ENCODE measurements at places on chromosomes 11 and 22.

GRCh38 chr22:20968281-20968977, 1.4 kb downstream of the AIFM3 start:
- DNase-seq, result no peak

DNA sequence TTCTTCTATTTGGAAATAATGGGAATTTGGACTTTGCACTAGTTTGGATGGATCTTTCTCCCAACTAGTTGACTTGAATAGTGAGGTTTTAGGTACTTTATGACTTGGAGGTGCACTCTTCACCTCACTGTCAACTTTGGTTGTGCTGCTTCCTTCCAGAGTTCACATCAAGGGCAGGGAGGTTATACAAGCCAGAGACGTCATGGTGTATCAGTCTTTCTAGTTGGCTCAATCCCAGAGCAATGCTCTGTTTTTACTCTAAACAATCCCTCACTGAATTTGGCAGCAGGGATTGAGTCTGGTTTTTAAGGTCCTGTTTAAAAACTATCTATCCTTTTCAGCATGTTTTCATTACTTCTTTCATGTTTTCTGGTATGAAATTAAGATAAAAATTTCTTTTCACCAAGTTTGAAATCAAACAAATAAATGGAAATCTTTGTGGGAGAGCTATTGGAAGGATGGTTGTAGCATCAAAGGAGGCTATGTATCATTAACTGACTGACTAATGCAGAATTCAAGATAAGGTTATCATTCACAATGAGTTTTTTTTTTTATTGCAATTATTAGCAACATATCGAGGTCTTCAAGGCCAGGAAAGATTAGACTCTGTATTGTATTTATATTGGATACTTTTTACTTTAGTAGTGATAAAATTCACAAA, 28.0 kb upstream of the ZBED5 start:
- no peak for DNase-seq

DNA sequence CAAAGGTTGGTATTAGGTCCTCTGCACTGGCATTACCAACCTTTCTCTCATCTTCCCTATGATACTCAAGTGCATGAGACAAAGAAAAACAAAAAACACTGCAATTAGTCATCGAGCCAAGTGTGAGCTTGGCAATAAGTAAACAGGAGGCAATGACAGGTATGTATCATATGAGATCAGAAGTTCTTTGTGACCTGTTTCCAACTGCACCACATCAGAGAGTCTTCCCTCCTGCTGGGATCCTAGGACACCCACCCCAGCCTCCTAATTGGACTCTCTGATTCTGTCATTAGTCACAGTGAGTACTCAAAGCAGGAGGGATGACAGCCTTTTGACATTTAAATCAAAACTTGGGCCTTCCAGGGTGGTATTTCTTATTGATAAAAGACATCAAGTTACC, 7.8 kb upstream of the JAML start:
- peak; percentile 37 for DNase-seq

DNA sequence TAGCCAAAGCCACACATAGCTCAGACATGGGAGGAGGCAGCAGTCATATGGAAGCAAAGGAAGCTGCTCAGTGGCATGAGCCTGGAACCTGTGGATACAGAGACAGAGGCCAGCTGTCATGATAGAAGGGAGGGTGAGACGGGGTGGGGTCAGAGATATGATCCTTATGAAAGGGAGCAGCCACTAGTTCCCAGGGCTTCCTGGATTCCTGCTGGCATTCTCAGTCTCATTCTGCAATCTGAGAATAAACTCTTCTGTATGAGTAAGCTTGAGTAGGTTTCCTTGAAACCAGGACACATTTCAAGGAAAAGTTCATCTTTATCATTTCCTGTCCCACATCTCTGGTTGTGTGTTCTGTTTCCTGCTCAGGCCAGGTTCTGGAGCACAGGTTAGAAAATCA, 220.2 kb upstream of the SNX19 start:
- DNase-seq, result no peak

DNA sequence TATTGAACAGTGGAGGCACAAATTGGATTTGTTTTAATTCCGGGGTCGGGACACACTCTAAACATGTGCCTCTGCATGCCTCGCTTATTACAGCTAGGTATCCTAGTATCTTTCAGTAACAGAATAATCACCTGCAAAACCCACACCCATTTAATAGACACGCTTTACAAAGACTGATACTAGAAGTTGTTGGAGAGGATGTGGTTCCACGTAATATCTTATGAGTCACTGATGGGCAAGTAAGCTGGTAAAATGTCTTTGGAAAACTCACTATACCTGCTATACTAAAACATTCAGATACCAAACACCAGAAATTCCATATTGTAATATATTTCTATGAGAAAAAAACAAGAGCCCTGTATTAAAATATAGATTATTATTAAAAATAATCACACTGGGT, 84.0 kb downstream of the GGTLC2 start:
- DNase-seq, result no peak

GRCh38 chr22:41043722-41044121, 48.7 kb upstream of the EP300 start:
- DNase-seq, result no peak

GRCh38 chr11:18193010-18193409, 20.4 kb downstream of the MRGPRX4 start:
- DNase-seq, result no peak

GRCh38 chr22:19891317-19892256, 36.9 kb upstream of the GNB1L start:
- DNase-seq, result peak; percentile 70

DNA sequence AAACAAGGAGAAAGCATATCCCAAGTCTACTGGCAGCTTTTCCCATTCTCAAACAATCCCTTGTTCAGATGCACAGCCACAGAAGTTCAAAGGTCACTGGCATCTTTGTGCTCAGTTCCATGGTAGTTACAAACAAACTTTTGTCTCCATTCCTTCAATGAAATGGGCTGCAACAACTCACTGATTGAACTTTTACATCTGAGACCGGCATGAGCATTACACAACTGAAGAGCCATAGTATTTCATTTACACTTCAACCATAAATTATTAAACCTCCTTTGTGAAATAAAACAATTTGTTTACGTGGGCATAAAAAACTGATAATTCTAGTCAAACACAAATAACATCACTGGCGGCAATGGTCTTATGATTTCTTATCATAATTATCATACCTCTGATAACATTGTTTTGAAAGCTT, 67.8 kb upstream of the ARHGAP32 start:
- no peak for DNase-seq

DNA sequence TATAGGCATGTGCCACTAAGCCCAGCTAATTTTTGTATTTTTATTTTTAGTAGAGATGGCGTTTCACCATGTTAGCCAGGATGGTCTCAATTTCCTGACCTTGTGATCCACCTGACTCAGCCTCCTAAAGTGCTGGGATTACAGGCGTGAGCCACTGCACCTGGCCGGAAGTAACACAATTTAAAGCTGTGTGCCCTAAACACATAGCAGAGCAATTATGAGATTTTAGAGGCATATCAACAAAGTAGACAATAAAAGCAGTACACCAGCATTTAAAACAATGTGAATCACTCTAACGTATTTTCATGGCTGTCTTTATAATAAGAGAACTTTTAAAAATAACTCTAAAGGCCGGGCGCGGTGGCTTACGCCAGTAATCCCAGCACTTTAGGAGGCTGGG, 42.4 kb downstream of the PRR14L start:
- DNase-seq, result no peak

GRCh38 chr22:39178206-39179111, 26.0 kb upstream of the CBX7 start:
- no peak for DNase-seq

GRCh38 chr22:22935056-22935545, 47.5 kb downstream of the IGLL5 start:
- DNase-seq, result no peak

GRCh38 chr11:133386852-133387251, 145.4 kb downstream of the OPCML start:
- no peak for DNase-seq

- no peak for DNase-seq
Observed at GRCh38 chr11:34552270-34552669, 38.7 kb upstream of the ELF5 start.

GRCh38 chr11:8220261-8221045, 43.2 kb downstream of the LMO1 start:
- DNase-seq, result no peak

GRCh38 chr22:21672107-21672629, 6.4 kb downstream of the PPIL2 start:
- DNase-seq, result no peak

GRCh38 chr22:27492566-27493201, 308.9 kb downstream of the MN1 start:
- no peak for DNase-seq

GRCh38 chr11:120622189-120622875, 110.8 kb downstream of the GRIK4 start:
- no peak for DNase-seq

- no peak for DNase-seq
Observed at GRCh38 chr11:74392256-74392655, 6.0 kb downstream of the PGM2L1 start.

- no peak for DNase-seq
Observed at GRCh38 chr11:14413307-14414069, 54.5 kb upstream of the RRAS2 start.

DNA sequence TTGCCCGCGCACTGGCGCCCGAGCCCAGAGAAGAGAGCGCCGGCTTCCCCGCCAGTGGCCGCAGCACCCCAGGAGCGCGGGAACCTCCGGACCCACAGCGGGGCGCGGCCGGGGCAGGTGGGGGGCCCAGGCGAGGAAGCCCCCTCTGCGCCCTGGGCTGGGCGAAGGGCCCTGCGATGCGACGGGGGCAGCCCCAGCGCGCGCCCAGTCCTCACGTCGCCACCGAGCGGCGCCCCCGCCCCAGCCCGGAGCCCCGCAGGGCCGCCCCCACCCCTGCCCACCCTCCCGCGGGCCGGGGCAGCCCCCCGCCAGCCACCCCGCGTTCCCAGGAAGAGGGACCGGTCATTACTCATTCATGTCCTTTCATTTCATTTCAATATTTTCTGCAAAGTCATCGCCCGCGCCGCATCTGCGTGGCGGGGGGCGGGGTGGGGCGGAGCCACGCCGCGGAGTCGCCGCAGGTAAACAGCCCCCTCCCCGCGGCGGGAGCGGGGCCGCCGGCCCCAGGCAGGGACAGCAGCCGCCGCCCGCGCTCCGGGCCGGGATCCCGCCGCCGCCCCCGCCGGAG, 673 bp upstream of the PANX2 start:
- DNase-seq, result peak; percentile 44

DNA sequence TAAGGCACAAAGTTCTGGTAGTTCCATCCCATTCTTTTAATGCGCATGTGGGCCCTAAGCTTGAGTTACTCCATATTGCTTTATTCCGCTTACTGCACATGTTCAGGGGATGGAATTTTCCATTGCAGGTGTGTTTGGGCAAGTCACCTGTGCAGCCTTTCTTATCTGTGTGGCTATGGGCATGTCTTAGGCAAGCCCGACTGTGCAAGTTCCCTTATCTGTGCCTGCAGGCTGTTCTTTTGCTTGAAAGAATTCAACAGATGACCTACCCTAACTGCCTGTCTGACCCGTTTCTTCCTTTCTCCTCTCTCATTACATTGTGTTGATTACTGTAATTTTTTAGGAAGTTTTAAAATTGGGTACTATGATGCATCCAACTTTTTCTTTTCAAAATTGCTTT, 363.6 kb downstream of the TTC28 start:
- no peak for DNase-seq

DNA sequence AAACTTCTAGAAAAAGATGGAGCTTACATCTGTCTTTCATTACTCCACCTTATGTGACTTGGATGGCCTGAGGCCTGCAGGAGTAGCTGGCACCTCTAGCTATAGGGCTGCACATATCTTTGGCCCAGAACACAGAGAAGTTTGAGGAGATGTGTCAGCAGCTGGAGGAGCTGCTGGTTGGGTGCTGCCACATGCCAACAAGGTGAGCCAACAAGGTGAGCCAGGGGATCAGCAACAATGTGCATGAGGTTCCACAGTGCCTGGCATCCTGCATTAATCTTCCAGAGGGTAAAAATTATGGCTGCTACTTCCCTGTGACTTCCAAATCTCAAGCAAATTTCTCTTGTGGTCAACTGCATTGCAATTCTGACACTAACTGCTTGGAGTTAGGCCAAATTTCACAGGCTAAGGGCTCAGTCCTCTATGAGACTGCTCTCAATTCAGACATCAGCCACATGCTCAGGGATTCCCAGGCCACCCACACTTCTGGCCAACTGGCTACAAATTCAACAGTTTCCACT, 16.0 kb downstream of the RBM7 start:
- no peak for DNase-seq

- no peak for DNase-seq
Observed at GRCh38 chr11:130180896-130181294, 21.3 kb downstream of the ST14 start.

GRCh38 chr22:19554834-19555404, 30.7 kb upstream of the CLDN5 start:
- DNase-seq, result no peak

DNA sequence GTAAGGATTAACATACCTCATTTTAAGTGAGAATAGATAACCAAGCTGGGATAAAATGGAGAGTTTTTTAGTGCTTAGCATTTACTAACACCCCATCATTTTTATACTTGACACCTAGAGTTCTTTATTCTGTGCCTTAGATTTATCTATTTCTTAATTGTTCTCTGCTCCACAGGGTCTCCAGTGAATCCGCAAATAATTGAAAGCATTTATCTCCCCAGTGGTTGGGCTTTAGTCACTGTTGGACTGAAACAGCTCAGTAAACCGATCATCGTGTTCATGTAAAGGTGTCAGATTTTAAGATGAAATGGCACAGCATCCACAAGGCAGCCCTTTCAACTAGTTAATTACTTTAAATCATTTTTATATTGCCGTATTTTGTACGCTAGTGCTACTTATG, 17.8 kb upstream of the GRIA4 start:
- DNase-seq, result no peak

DNA sequence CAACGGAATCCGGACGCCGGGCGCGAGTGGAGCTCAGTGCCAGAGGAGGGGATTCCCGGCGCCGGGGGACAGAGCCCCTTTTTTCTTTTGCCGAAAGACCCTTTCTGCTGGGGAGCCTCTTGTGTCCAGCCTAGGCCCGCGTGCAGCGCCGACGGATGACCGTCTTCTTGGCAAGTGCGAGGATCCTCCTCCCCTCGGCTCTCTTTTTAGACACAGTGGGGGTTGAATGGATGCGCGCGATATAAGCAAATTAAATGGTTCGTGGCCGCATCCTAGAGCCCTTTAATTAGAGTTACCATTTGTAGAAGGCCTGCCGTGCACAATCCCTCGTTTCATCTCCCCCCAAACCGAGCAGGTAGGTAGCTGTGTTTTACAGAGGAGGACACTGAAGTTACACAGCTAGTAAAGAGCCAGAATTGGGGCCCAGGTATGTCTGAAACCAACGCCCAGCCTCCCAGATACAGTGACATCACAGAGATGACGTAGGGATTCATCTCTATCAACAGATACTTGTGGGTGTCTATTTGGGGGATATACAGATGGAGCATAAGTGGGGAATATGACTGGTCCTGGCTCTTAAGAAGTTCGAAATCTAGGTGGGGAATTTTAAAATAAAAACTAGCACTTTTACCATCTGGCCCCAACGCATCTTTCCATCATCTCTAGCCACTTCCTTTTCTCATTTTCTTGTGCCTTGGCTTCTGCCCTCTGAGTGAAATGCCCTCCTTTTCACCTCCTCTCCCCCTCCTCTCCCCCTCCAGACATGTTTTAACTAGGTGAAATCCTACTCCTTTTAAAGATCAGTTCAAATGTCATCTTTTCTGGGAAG, 875 bp downstream of the TCP11L1 start:
- DNase-seq, result peak; percentile 7

All from activated T-helper 9 cell treated with anti-CD3 and anti-CD28 coated beads, Interleukin-2, amount 50 U/mL, for 16 hours (primary cell).